ENCODE measurements at places on chromosomes 16 and 17.

DNA sequence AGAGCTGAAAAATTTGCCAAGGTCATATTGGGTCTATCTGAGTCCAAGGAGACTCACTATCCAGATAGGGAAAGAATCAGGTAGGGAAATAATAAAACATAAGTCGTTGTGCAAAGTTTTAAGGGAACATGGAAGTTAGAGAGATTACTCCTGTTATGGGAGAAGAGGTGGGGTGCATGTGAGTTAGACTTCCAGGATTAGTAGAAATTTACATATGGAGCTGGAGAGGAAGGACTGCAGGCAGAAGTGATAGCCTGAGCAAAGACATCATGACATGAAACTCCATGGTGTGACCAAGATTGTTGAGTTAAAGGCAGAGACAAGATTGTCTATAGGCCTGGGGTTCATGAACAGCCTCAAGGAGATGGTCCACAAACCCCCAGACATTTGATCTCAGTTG, 5.8 kb upstream of the KSR1 start:
- no peak for DNase-seq

GRCh38 chr17:42346481-42346880, 41.8 kb downstream of the STAT3 start:
- no peak for DNase-seq

GRCh38 chr17:1532836-1533602, 16.6 kb upstream of the INPP5K start:
- no peak for DNase-seq

GRCh38 chr16:79390481-79391051, 210.0 kb downstream of the MAF start:
- no peak for DNase-seq

GRCh38 chr17:77778636-77779489, 179.6 kb upstream of the TNRC6C start:
- peak; percentile 11 for DNase-seq

DNA sequence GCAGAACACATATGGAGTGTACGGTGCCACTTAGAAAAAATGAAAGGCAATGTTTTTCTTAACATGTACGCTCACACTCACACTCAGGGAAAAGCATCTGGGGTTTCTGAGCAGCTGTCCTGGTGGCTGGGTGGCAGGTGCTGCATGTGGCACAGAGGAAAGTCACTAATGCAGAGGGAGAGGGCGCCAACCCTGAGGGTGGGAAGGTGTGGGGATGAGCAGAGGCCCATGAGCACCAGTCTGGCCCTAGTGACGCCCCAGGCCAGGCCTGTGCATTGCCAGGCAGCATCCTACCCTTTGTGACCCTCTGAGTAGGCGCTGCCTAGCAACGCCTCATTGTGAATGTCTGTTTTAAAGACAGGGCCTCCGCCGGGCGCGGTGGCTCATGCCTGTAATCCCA, 19.1 kb upstream of the LCMT1 start:
- DNase-seq: no peak

GRCh38 chr17:8465356-8465755, 29.7 kb downstream of the NDEL1 start:
- DNase-seq: no peak

DNA sequence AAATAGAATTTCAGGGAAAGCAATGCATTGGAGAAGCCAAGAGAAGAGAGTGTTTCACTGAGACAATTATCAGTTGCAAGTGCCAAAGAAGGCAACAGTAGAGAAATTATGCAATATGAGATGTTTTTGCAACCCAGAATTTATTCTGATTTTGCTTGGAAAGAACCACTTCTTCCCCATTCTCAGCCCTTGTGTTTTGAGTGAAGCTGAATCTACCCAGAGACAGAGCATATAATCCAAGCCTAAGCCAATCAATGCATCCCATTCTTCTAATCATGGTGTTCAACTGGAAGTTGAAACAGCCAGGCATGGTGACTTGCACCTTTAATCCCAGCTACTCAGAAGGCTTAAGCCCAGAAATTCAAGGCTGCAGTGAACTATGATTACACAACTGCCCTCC, 6.9 kb upstream of the SCNN1G start:
- no peak for DNase-seq

DNA sequence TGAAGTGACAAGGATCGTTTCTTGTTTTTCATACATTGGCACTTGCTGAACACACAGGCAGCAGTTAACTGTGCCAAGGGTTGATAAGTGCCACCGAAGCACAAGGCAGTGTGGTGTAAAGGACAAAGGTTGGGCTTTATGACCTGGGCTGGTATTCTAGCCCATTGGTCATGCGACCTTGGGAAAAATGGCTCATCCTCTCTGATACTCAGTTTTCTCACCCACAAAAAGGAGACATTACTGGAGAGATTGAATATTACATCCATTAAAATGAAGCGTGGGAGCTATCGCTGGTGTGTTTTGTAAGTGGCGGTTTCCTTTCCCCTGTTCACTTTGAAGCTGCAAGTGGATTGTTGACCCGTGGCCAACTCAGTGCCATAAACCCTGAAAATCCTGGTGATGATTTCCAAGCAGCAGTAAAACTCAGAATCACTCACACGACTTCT, 216.9 kb downstream of the HAPSTR1 start:
- no peak for DNase-seq

- DNase-seq: no peak
Observed at GRCh38 chr17:183021-183420, 1.6 kb upstream of the DOC2B start.

- no peak for DNase-seq
Observed at GRCh38 chr16:86158688-86159360, 259.9 kb downstream of the IRF8 start.

- no peak for DNase-seq
Observed at GRCh38 chr16:79190542-79190941, 410.0 kb downstream of the MAF start.
